ENCODE measurements at places on chromosomes 1 and 21. TPM values are rescaled to one million over a fixed set of nuclear protein-coding genes. Genes with fewer than 3 reads are reported as not detected.

Gene HSD17B7
- total RNA-seq: 13.0 TPM

- no peak for DNase-seq
Measured at GRCh38 chr1:94528299-94528698, 13.3 kb downstream of the F3 start.

- no peak for DNase-seq
Measured at GRCh38 chr1:29471487-29472313, 235.4 kb downstream of the PTPRU start.

- DNase-seq: no peak
Measured at GRCh38 chr1:156667610-156667967, 9.6 kb downstream of the NES start.

DNA sequence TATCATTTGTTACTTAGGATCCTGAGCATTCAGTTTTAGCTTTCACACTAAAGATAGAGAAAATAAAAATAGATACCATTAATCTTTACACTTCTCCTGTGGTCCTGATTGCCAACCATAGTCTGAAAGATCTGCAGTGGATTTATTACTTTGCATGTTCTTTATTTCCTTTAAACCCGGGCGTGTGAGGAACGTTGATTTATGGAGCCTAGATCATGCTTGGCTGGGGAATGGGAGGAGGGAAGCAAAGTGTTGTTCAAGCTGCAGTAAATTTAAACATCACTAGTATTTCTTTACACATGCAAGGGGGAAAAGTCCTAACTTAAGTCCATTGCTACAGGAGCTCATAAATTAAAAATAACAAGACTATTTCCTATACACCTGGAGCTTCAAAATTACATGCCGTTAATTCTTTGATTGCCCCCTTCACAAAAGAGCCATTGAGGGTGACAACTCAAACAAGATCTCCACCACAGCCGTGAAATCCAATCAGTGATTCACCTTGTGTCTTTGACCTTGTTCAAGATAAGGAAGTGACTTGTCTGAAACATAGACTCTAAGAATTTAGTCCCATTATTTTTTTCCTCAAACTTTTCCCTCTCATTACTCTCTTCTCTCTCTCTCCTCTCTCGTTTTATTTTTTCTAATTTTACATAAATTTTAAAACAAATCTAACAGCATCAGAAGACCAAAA, 282.7 kb downstream of the KIF26B start:
- DNase-seq: no peak

- no peak for DNase-seq
Measured at GRCh38 chr1:14849038-14849437, 250.6 kb downstream of the KAZN start.

DNA sequence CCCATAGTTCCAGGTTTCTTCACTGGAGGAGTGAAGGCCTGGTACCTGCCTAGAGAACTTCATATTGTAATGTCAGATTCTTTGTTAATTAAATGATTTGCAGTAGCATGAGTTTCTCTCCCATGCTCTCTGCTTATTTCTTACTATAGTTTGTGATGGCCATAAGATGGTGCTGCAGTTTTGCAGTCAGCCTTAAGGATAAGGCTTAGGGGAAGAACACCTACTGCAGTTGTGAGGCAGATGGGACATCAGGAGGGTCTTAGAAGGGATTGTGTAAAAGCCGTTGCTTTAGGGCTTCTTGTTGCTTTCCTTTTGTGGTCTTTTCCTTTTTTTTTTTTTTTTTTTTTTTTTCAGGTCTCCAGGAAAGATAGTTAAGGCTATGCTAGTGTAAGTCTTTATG, 61.8 kb downstream of the MACF1 start:
- no peak for DNase-seq

DNA sequence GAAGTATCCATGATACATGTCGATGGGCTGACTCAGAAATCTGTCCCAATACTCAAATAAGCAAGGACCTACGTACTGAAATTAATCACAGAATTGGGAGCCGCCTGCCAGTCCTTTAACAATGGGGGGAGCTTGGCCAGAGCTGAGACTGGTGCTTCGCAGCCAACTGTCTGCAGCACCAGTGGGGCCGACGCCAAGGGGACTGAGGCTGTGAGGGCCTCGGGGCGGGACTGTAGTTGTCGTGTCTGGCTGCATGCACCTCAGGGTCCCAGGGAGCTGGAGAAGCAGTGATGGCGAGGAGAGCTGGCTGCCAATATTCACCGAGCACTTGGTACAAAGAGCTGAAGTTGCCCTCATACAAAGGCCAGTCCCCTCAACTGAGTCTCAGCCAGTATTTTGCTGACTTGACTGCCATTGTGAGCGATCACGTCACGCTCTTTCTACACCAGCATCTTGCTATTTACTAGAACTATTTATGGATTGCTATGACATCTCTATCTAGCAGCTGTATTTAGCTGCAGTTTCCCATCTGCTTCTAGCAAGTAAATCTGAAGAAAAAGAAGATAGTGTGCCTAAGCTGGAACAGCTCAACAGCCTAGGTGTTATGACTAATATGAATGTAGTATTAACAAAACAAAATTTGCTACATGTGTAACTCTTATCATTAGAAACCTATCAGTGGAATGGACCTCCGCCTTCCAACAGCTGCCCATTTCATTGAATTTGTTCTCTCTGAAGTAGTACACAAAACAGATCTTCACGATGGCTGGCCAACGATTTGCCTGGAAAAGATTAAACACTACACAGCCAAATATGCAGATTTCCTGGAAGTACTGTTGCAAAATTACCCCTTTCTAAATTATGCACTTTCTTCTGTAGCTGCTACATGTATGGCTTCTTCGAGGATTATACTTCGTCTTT, 29.1 kb downstream of the EVI5 start:
- no peak for DNase-seq

DNA sequence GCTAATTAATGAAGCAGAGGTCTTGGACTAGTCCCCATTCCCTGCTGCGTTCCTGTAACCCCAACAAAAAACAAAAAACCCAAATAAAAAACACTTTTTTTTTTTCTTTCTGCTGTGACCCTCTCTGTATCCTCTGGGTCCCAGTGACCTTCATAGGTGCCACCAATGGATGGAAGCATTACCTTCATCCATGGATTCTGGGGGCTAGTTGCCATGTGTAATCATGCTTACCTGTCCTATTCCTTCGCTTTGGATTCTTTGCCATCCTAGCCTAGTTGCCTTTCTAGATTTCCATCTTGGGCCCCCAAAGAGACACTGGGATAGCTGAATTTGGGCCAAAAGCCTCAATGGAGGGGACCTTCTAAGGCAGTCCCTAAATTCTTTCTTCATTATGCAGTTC, 1208.7 kb downstream of the BRINP3 start:
- no peak for DNase-seq

DNA sequence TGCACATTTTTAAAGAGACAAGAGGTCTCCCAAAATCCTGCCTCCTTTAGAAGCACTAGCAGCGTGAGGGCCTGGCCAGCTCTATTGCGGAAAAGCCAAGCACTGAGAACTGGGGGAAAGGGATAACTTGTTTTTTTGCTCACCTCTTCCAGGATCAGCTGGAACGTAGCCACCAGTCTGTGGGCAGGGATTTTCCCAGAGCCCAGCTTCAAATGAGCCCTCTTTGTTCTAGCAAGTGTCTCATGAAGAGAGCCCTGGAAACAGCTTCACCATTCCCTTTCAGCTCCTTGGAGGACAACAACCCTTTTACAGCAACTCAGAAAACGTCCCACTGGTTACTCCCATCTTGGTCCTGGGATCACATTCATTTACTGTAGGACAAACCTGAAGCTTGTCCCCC, 195.4 kb downstream of the LMX1A start:
- DNase-seq: no peak

DNA sequence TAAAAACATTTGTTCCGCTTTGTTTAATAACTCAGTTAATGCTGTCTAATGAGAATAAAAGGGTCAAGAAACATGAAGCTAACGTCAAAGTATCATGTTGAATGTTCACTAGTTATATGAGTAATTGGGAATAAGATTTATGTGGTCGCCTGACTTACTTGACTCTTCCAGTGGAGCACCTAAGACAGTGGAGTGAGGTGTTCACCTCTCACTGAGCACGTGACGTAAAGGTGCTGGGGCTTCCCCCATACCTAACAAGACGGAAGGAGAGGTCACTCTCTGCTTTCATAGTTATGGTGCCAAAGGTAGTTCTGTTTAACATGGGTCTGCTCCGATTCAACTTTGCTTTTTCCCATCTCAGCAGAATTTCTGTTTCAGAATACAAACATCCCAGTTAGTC, 686 bp downstream of the KMO start:
- DNase-seq: no peak
